ENCODE measurements at places on chromosomes 11 and 22. TPM values are rescaled to one million over a fixed set of nuclear protein-coding genes. Genes with fewer than 3 reads are reported as not detected.
A peak's percentile ranks its signal among the peaks of the same experiment; 100 is the strongest.

DNA sequence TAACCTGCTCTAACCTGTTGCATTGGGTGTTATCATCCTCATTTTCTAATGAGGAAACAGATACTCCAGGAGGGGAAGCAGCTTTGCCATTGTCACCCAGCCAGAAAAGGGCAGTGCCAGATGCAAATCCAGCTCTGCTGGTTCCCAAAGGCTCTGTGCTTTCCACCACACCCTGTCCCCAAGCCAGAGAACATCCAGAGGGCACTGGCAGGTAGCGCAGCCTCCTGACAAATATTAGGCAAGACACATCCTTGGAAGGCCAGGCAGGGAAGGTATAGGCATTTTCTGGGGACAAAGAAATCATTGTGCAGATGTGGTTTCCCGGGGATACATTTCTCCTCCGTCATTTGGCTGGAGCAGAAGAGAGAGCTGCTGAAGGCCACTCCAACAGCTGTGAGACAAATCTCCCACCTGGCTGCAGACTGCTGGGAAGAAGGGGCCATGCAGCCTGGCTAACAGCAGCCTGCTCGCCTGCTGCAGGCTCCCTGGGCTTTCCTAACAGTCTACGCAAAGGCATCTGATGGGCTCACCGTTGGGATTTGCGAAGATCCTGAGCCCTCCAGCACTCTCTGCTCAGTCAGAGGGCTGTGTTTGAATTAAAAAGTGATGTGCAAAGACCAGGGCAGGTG is 93.9 kb upstream of the PITPNB start:
- DNase-seq, result no peak

The KRTAP5-10 gene
- not detected for total RNA-seq

The CEP126 gene
- total RNA-seq, result 2.1 TPM

GRCh38 chr22:36644333-36644757 is 59.2 kb downstream of the CACNG2 start:
- DNase-seq, result peak; percentile 57

The MFNG gene
- 5.9 TPM for total RNA-seq

The LINC01488 gene
- total RNA-seq, result 1.4 TPM

DNA sequence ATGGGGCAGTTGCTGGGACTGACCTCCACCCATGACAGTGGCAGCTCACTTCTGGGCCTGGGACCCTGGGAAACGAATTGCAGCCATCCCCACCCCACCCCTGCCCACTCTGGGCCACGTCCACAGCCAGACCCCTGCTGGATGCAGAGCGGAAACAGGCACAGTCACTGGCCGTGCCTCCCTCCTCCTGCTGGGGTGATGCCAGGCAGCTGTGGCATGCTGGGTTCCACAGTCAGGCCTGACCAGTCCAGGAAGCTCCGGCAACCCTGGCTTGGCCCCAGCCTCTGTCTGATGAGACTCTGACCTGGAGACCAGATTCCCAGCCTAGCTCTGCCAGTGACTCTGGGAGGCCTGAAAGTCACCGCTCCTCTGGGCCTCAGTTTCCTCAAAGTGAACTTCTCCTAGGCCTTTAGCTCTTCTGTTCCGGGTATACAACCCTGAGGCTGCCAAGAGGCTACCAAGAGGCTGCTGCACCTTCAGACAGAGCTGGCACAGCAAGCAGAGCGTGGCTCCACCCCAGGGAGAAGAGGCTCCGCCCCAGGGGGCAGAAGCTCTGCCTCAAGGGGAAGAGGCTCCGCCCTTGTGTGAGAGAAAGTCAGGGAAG is 8.9 kb downstream of the SULT4A1 start:
- DNase-seq, result no peak

The GDPD4 gene
- not detected for total RNA-seq

- peak; percentile 23 for DNase-seq
These were observed 297.1 kb downstream of the ETS1 start for GRCh38 chr11:128290106-128290840.

The MRGPRF gene
- 0.24 TPM for total RNA-seq

DNA sequence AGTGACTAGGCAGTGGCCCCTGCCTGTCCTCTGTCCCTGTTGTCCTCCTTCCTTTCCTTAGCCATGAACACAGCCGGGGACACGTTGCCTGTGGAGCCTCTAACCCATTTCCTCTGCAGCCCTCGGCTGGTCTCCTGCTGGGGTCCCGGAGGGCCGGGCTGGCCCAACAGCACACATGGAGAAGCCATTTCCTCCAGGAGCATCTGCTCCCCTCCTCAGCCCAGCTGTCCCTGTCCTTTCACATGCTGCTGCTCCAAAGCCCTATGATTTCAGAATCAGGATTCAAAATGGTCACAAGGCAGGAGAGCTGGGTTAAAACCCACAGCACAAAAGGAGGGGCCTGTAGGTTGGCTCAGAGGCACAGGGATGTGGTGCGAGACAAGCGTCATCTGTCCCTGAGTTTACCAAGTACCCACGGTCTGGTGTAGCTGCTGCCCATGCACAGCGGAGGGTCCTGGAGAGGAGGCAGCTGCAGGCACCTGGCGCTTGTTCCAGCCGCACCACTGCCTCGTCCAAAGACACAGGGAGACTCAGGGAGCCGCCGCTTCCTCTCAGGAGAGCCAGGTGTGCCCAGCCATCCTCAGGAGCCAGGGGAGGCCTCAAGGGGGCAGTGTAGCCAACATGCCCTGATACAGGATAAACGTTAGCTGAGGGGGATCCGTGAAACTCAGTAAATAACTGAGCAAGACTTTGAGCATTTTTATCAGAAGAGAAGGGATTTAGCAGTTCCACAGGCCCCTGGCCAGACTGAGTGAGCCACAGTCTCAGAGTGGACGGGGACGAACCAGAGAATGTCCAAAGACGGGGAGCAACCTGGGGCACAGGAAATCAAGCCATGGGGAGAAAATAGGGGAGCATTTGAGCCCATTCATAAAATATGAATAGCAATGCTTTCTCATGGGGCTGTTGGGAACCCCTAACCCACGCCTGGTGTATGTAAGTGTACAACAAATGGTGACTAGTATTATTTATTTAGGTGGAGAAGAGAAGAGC is 3.9 kb upstream of the VSIG10L2 start:
- peak; percentile 51 for DNase-seq

DNA sequence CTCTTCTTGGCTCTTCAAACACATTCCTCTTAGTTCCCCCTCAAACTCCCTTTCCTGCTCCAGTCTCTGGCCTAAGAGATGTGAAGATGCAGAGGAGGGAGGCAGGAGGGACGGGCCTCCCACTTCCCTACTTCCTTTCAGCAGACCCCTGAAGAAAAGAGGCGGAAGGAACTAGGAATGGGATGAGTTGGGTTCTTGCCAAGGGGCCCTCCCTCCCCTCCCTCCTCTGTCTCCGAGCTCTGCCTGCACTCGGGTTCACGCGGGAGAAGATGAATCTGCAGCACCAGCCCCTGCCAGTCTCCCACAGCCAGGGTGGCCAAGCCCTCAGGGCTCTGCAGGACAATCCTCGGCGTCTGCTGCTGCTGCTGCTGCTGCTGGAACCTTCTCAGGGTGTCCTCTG is 24.3 kb upstream of the PKNOX2 start:
- no peak for DNase-seq

DNA sequence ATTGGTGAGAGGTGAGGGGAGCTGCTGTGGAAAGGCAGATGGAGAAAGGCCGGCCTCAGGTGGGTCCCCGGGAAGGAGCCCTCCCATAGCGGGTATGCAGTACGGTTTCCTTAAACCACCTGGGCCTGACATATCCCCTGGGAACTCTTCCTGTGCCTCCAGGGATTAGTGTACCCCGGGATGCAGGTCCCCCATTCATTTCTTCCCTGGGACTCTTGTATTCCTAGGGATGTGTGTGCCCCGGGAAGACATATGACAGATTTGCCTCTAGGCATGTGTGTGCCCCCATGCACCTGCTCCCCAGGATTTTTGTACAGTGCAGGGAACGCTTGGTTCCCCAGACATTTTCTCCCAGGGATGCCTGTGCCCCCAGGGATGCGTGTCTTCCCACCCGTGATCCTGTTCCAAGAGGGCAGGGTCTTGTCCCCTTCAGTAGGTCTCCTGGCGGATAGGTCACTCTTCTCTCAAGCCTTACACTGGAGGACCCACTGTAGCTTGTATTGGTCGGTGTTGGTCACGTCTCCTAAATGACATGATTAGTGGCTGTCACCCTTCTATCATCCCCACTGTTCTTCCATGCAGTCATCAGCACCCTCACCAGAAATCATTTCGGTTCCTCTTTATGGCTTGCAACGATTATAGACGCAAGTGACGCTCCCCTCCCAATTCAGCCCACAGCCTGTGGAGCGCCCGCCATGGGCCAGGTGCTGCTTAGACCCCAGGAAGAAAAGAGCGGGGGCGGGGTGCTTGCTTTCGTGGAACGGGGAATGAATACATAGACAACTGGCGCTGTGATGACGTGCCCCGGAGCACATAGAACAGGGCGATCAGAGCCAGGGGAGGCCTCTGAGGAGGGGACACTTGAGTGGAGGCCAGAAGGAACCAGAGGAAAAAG is 1.3 kb downstream of the PARVB start:
- DNase-seq, result no peak

GRCh38 chr22:44369293-44369661 is 56.5 kb upstream of the SHISAL1 start:
- no peak for DNase-seq

GRCh38 chr11:117606790-117607189 is 190.2 kb downstream of the DSCAML1 start:
- no peak for DNase-seq

DNA sequence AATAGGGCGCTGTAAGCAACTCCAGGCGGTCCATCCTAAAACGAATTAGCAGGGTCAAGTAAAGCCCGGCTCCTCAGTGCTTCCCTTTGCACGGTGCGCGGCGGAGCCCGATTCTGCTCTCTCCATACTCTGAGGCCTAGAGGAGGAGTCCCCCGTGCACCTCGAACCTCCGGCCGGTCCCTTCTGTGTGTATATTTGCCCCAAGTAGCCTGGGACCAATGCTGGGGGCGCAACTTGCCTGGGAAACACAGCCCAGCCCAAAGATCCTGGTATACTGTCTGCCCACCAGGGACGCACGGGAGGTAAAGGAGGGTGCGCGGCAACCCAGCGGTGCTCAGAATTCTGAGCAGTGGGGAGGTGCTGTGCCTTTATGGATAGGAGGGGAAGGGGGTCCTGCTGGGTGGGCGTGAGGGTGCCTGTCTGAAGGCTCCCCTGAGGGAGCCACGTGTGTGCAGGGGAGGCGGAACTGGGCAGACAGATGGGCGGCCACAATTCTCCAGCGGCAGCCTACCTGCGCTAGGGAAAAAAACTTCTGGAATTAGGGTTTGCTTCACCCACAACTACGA is 4.8 kb upstream of the TBX1 start:
- no peak for DNase-seq

DNA sequence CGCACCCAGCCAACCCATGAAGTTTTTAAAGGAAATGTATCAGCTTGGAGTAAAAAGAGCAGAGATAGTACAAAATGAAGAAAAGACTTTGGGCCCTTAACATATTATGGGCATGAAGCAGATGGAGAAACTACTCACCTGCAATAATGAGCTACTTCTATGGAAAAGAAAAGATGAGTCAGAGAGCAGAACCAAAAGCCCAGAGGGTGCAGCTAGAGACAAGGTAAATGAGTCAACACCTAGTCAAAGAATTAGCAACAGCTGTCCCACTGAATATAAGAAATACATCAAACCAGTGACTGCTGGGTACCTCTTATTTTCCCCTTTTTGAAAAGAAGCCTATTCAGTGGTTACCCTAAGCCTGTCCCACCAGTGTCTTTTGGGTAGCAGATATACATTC is 61.8 kb downstream of the RPL27A start:
- DNase-seq, result no peak

DNA sequence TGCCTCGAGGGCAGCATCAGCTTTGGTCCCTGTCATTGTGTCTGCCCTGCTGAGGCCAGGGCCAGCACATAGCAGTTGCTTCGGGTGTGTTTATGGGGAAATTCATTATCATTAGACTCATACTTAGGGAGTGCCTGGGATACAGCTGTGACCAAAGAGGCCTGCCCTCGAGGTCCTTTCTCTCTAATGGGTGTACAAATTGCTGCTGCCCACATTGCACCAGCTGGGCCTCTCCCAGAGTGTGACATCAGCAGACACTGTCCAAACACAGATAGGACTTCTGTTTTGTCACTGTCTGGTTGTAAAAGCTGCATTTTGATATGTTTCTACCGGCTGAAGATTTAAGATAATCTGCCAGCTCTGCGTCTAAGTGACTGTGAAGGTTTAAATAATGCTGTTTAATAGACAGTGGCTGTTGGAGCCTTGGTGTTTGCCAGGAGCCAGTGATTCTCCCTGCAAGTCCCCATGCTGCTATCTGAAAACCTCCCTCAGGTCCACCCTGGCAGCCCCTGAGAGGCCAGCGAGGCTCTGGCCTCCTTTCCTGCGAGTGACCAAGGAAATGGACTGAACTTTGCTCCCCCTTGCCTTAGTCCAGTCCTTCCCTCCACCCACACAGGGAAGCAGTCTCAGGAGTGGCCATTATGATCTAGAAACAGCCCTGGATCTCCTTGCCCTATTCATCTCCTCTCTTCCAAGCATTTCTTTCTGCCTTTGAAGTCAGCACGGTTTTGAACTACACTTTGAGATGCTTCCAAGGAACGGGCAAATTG is 505.2 kb downstream of the TBC1D22A start:
- DNase-seq, result no peak

DNA sequence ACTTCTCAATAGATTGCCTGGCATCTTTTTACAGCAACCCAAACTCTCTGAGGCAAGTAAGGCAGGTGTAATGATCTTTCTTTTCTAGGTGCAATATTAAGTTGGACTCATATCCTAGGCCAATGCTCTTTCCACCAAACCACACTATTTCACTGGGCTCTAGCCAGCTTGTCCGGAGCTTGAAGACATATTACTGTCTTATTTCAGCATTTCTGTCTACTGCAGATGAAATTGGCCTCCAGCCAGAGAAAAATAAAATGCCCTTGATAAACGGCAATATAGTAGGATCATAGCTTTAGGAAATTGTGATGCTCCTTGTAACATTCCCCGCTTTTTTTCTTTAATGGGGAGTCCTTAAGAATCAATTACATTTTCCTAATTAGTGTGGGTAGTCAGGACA is 48.1 kb downstream of the SPON1 start:
- DNase-seq, result no peak

- no peak for DNase-seq
These were observed 122.5 kb downstream of the SERGEF start for GRCh38 chr11:17890325-17890724.

All from progenitor cell of endocrine pancreas (in vitro differentiated cells).